LHCN-M2 (cell line): ENCODE measurements at places on chromosomes 5 and 9. TPM values are rescaled to one million over a fixed set of nuclear protein-coding genes. Genes with fewer than 3 reads are reported as not detected.

Gene DND1
- total RNA-seq: 0.52 and 1.3 TPM in 2 replicates

GRCh38 chr5:138716456-138716924 lies 36.7 kb upstream of the CTNNA1 start:
- no peak for DNase-seq

DNA sequence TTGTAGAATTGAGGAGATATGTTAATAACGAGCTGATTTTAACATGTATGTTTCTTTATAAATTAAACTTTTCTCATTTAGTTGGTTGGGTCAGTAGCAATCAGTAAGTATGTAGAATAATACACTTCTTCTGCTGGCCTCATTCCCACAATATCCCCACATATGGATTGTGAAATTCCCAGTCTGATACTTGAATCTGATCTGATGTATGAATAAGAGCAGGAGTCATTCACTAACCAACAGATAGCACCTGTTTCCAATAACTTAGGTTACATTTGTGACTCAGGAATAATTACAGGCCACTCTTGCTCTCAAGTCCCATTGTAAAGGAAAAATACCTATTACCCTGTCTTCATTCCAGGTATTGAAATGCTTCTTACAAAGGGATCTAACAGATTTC lies 23.9 kb downstream of the SLC36A1 start:
- DNase-seq: peak; percentile 61

- DNase-seq: peak; percentile 52
Observed at GRCh38 chr5:66742083-66742895, 146.1 kb downstream of the MAST4 start.

- DNase-seq: no peak
Observed at GRCh38 chr5:178940569-178941360, at the start of gene ZNF454. Gene ZNF454, plus strand, starts transcription at chr5:178941198. Its CDS starts 1,594 bp downstream, at chr5:178942792.

Gene GLDC
- 2.1 and 2.8 TPM in 2 replicates for total RNA-seq

Gene SLC6A19
- not detected in 2 replicates for total RNA-seq

GRCh38 chr5:23208959-23209431 lies 298.4 kb upstream of the PRDM9 start:
- DNase-seq: peak; percentile 0

GRCh38 chr9:117616431-117616831 lies 87.8 kb upstream of the TLR4 start:
- peak; percentile 33 for DNase-seq

Gene MYO10
- total RNA-seq: 21.5 and 29.8 TPM in 2 replicates

DNA sequence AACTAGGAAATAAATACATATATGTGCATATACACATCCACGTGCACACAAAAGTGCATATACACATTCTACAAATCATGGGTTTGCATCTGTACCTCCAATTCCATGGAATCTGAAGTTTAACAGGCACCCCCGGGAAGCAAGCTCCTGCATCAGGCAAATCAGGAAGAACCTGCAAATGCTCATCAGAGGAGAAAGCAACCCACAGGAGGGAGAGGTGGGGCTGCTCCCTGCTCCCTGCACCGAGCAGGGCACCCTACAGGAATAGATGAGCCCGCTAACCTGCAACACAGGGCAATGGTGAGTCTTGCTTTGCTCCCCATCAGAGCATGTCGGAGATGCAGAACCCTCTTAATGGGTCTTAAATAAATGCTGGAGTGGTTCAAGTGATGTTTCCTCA lies 151.3 kb downstream of the DAB2IP start:
- DNase-seq: no peak

Gene SLC34A1
- total RNA-seq: not detected in 2 replicates

Gene CCDC69
- total RNA-seq: 0.13 and 0.29 TPM in 2 replicates

- DNase-seq: no peak
Observed at GRCh38 chr5:66209794-66210193, 65.7 kb downstream of the SREK1 start.

DNA sequence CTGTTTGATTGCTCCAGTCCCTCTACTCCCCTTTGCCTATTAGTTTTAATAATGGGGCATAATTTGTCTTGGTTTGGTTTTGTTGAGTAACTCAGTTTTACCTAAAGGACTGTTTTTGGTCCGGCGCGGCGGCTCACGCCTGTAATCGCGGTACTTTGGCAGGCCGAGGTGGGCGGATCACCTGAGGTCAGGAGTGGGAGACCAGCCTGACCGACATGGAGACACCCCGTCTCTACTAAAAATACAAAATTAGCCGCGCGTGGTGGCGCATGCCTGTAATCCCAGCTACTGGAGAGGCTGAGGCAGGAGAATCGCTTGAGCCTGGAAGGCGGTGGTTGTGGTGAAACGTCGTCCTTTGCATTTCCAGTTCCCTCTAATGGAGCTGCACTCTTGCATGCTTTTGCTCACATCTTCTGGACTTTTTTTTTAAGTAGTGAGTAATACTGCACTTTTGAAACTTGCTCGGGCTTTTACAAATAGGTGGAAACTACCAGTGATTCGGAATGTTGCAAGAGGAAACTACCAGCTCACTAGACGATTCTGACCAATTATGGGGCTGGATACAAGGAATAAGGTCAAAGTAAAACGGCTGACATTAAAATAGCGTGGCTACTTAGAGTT lies 721 bp upstream of the MAML1 start:
- peak; percentile 76 for DNase-seq

- no peak for DNase-seq
Observed at GRCh38 chr5:177459819-177460628, 13.4 kb downstream of the DBN1 start.

Gene ABO
- total RNA-seq: not detected in 2 replicates

DNA sequence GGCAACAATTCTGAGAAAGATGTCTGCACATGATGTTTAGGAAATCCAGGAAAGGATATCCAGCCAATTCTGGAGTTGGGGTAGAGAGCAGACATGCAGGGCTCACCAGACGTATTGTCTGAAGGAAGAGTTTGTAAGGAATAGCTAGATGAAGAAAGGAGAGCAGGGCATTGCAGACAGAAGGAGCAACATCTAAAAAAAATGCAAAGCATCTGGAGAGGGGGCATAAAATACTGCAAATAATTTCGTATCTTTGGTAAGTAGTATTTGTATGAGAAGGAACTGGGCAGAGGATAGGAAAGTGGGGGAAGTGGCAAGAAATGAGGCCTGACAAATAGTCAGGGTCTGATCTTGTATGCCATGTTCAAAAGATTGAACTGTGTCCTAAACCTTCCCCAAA lies 74.8 kb downstream of the MACIR start:
- no peak for DNase-seq

DNA sequence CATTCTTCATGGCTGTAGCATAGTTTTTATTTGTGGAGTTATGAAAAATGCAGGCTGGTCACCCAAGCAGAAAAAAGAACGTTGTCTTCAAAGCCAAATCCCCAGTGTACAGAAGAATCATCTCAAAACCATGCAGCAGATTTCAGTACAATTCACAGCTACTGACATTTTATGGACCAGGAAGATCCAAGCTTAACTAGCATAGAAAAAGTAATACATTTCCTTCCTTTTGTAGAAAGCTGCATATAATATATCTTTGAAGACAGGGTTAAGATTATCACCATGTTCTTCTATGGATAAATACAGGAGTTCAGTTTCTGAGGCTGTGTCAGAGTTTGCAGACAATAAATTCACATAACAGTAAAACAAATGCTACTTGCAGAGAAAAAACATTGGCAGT lies 1054.8 kb upstream of the C9orf72 start:
- DNase-seq: no peak

GRCh38 chr5:6750142-6750840 lies 37.1 kb downstream of the TENT4A start:
- no peak for DNase-seq

- DNase-seq: no peak
Observed at GRCh38 chr5:75524071-75524470, 12.4 kb downstream of the POLK start.

- no peak for DNase-seq
Observed at GRCh38 chr5:926417-927171, 33.9 kb downstream of the TRIP13 start.

GRCh38 chr9:113095561-113095960 lies 39.0 kb upstream of the ZFP37 start:
- DNase-seq: no peak

GRCh38 chr5:33321026-33321425 lies 119.7 kb upstream of the TARS1 start:
- peak; percentile 82 for DNase-seq

Gene WWC1
- 0.29 and 0.96 TPM in 2 replicates for total RNA-seq

Gene EGFLAM
- total RNA-seq: 22.4 and 27.1 TPM in 2 replicates

Gene TRIM23
- 16.0 and 17.4 TPM in 2 replicates for total RNA-seq

DNA sequence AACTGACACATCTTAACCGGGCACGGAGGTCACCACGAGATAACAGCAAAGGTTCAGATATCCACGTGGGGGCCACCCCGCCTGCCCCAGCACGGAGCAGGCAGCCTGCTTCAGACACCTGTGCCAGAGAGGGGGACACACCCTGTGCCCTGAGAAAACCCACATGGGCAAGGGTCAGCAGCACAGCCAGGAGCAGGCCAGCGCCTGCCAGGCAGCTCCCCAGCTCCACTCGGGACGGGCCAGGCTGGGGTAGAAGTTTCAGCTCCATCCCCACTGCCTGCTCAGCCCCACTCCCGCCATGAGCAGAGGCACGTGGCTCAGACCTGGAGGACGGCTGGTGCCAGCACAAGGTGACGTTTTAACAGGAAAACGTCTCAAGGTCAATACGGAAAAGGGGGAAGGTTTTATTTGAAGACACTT lies 22.2 kb downstream of the SLC12A7 start:
- no peak for DNase-seq

DNA sequence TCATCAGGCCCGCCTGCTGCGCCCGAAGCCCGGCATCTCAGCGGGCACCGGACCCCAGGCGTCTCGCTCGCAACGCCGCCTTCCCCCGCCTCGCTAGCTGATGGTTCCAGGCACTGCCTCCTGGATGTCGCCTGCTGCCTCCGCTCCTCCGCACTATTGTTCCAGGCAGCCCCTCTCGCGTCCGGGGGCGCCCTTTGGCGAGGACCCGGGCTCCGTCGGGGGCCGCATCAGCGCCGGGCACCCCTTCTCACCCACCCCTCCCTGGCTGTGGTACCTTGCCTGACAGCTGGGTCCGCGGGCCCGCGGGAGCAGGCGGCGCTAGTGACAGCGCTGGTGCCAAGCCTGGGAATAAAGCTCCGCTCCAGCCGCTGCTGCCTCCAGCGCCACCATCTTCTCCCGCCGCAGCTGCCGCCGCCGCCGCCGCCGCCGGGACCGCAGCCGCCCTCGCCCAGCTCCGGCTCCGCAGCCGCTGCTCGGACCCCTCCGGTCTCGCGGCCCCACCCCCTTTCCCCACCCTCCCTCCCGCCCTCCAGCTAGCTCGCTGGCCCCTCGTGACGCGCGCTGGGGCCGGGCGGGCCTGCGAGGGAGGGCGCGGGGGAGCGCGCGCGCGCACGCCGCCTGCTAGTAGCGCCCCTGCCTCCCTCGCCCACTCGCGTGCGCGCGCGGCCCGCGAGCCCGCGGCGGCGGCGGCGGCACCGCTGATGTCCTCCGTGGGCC lies at the start of gene APBA1:
Gene APBA1, minus strand, starts transcription at position 493 of the 717 bp plus-strand sequence.
- peak; percentile 61 for DNase-seq

Gene PRLR
- total RNA-seq: 0.75 and 1.2 TPM in 2 replicates

Gene STK32A
- 0.23 TPM in 1 of 2 replicates, not detected in the other for total RNA-seq

DNA sequence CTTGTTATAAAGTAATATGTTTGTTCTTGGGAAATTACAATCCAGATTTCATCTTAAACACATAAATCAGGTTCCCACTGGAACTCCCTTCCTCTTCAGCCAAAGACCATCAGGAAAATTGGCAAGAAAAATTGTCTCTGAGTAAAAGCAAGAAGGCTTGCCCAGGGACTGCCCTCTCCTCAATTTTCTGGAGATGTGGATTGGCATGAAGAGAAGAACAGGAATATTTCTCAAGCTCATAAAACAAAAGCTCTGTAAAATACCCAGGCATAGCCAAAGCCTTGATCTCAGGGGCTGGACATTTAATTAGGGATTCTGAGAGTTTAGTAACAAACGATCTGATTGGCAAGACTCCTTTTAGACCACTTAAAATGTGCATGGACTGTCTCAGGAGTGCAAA lies 223.4 kb downstream of the ZNF608 start:
- DNase-seq: no peak

Gene OTP
- total RNA-seq: not detected in 2 replicates

- peak; percentile 45 for DNase-seq
Observed at GRCh38 chr5:5165541-5166002, 25.4 kb downstream of the ADAMTS16 start.

GRCh38 chr5:33170411-33170810 lies 270.4 kb upstream of the TARS1 start:
- DNase-seq: peak; percentile 30

DNA sequence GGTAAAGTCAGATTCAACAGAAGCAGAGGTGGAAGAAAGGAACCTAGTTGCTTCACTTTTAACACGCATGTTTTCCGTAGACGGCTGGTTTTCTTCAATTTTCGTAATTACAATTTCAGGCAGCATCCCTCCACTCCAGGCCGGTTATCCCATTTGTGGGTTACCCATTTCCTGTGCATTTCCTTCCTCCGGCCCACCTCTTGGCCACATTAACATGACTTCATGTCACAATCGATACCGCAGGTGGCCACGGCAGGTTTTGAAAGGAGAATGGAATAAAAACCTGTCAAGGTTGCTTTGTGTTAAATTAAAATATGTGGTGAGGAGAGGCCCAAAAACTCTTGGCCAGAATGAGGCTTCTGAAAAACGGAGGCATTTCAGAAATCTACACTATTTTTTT lies 130.2 kb downstream of the PCSK5 start:
- no peak for DNase-seq

- no peak for DNase-seq
Observed at GRCh38 chr5:168304349-168304748, 12.9 kb downstream of the WWC1 start.

- peak; percentile 43 for DNase-seq
Observed at GRCh38 chr5:163460562-163461171, at the start of gene HMMR. Gene HMMR, plus strand, starts transcription at chr5:163460632. Its CDS starts 61 bp downstream, at chr5:163460693.

DNA sequence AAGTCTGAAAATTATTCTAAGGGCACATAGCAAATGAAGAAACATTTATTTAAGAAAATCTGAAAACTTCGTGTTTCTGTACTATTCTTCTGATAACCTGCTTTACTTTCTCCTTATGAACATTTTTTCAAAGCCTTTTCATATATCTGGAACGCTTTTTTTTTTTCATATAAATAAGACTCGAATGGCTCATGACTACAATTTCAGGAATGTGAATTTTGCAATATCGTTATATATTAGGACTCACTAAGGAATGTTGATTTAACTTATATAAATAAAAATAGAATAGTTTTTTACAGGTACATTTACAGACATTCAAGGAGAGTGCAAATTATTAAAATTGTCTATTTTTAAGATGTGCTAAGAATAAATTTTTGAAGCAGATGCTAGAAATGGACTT lies 42.9 kb downstream of the GPBP1 start:
- peak; percentile 34 for DNase-seq

GRCh38 chr5:118620233-118620632 lies 368.1 kb downstream of the DTWD2 start:
- no peak for DNase-seq
